HL-60 (cell line): ENCODE measurements at places on chromosomes 3 and 15.

DNA sequence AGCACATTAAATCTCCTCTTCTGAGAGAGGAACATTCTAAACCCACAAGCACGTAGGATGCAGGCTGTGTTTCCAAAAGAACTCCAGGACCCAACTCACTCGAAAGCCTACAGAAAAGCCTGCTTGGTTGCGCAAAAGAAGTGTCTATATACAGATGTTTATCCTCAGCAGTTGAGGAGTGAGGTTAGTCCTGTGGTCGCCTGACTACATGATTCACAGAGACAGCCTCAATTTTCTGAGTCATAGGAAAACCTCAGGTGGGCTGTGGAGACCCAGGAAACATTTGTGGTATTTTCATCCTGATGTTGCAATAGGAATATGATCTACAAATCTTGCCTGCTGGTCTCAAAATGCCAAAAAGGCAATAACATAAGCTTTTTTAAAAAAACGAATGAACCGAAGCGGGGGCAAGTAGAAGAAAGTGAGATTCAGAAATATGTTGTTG, 183.8 kb upstream of the THRB start:
- peak; percentile 28 for DNase-seq

DNA sequence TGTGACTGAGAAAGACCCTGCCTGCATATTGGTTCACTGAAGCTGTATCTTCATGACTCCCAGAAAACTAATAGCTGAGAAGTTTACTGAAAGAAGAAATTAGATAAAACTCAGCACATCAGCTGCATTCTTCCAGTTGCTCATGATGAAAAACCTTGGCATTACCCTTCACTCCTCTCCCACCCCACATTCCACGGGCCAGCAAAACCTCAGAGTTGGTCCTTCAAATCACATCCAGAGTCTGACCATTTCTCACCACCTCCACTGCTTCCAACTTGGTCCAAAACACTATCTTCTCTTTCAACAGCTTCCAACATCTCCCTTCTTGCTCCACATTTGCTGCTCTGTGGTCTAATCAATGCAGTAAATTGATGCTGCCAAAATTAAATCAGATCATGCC, 97.1 kb downstream of the CD47 start:
- DNase-seq, result no peak

DNA sequence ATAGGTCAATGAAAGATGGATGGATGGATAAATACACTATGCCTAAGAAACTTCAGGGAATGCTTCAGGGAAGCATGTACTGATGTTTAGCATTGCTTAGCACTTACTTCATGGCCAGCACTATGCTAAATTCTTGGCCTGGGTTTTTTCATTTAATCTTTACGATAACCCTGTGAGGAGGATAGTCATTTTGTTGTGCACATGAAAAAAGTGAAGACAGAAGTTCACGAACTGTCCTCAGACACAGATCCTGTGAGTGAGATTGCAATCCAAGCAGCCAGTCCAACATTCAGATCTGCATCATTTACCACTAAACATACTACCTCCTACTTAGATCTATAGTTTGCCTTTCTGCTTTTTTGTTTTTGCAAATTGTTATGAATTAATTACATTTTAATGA, 510.8 kb upstream of the AGTR1 start:
- DNase-seq, result no peak

GRCh38 chr3:140440446-140440845, 237.4 kb upstream of the TRIM42 start:
- DNase-seq, result no peak

DNA sequence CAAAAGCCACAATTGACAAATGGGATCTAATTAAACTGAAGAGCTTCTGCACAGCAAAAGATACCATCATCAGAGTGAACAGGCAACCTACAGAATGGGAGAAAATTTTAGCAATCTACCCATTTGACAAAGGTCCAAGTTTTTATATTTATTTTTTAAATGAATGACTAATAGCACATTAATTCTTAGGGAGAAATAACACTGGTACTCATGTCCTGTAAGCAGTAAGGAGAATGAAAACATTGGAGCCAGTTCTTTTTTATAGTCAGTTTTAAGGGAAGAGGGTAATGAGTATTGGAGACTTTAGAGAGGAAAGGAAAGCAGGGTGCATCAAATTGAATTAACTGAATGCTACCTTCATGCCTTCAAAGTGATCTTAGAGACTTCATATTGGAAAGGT, 404.7 kb upstream of the TGFBR2 start:
- no peak for DNase-seq

DNA sequence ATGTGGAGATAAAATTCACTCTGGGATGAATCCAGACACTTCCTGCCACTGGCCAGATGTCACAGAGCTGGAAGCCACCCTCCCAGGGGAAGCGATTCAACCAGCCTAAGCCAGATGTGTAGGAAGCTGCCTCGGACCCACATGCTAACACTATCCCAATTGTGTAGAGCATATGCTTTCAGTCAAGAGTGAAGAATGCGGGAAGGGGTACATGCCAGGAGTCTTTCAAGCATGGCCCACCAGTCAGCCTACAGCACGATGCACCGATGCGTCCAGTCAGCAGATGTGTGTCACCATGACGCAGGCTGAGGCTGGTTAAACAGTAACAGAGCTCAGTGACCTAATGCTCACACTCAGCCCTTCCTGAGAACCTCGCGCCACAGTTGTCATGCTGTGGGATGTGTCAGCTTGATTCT, 38.8 kb upstream of the BNC1 start:
- DNase-seq, result no peak

DNA sequence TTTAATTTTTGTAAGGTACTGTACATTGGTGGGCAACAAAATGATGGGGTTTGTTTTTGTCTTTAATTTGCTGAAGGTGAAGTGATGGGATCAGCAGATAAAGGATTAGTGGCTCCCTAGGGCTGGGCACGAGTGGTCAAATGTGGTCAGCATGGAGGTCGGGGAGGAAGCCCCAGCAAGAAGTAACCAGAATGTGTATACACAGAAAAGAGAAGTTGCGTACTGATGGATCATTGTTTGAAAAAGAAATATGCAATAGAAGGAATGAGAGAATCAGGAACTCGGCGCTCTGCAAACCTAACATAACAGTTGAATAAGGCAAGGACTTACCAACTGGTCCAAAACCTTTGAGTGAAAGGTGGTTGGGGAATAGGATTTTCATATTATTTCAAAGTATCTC, 1.5 kb downstream of the TMOD2 start:
- no peak for DNase-seq

- DNase-seq, result peak; percentile 18
Observed at GRCh38 chr3:104564045-104564643, 802.6 kb upstream of the ALCAM start.

- DNase-seq, result peak; percentile 93
Observed at GRCh38 chr3:152376351-152377183, 107.8 kb downstream of the MBNL1 start.

DNA sequence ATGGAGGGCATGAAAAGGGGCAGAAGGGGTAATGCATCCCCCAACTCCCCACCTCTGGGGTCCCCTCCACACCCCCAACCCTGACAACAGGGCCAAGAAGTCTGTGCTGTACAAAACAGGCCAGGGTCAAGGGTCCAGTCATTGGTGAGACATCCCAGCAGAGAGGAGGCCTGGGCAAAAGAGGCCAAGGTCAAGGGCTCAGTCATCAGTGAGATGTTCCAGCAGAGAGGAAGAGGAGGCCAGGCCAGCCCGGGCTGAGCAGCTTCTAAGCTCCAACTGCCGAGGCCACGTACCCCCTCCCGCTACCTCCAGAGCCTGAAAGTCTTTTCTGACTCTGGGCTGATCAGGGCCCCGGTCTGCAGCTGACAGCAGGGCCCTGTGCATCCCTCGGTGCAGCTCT, 52.4 kb downstream of the LHFPL4 start:
- no peak for DNase-seq

GRCh38 chr3:176971613-176972174, 225.6 kb downstream of the TBL1XR1 start:
- no peak for DNase-seq

DNA sequence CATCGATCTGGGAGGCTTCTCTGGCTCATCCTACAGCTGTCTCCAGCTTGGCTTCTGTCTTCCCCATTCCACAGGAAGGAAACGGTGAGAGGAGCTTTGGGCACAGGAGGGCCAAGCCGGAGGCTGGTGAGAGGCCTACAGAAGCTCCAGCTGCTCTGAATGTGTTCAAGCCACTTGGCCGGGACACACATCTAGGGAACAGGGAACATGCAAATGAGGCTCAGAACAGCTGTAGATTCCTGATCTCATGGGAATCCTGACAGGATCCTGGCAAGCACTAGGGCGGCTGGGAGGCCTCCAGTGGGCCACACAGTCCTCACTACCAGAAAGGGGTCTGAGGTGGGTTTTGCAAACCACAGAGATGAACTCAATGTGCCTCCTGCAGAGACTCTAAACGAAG, 13.7 kb downstream of the SEMA5B start:
- no peak for DNase-seq

DNA sequence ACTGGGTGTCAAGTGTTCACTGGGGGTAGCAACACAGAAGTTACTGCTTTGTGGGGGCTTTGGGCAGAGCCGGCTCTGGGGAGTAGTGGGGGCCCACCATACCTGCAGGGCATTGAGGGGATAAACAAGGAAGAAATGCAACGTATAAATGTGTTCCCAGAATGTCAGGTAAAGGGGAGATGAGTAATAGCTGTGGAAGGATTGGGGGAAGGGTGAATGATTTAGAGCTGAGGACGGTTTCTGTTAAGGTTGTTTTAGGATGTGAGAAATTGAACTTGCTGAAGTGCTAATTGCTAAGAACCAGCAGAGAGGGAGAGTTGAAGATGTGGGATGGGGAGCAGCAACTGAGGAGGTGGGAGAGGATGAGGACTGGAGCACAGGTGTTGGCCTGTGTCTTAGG, 10.7 kb downstream of the SCG5 start:
- DNase-seq, result no peak

DNA sequence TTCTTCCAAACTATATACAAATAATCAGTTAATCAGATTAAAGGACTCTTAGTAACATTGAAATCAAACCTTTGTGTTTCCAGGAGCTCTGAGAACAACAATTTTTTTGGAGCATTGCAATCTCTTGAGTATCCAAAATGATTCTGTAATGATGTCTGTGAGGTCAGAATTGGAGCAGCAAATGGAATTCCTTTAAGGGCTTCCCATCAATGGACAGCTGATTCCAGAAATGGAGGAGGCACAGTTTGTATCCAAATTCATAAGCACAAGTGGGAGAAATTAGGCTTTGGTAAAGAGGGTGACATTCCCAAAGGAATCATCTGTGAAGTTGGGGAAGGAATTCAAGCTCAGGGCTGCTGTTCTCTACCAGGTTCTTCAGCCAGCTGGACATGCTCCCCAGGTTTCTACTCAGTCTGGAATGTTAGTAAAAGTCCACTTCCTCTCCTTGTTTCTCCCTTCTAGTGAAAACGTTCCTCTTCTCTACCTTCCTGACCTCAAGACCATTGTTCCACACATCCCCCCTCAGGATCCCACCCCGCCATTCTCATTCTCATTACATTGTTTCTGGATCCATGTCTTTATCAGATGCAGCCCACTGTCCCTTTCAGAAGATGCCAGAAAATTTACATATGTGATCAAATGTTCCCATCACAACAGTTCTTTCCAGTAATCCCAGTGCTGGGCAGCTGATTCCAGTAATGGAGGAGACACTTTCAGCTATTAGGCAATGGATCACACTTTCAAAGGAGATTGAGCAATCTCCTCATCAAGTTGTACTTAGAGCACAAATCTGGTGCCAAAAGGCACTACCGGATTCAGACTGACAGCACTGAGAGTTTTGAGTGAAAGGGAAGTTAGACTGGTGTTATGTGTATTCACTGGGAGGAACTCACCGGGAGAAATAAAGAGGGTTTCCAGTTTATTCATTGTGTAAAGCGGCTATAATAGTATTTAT, 391.3 kb upstream of the TPRG1 start:
- peak; percentile 48 for DNase-seq

GRCh38 chr15:99911816-99912215, 178.6 kb upstream of the LYSMD4 start:
- no peak for DNase-seq

GRCh38 chr3:30617653-30618052, 11.3 kb downstream of the TGFBR2 start:
- DNase-seq, result no peak

DNA sequence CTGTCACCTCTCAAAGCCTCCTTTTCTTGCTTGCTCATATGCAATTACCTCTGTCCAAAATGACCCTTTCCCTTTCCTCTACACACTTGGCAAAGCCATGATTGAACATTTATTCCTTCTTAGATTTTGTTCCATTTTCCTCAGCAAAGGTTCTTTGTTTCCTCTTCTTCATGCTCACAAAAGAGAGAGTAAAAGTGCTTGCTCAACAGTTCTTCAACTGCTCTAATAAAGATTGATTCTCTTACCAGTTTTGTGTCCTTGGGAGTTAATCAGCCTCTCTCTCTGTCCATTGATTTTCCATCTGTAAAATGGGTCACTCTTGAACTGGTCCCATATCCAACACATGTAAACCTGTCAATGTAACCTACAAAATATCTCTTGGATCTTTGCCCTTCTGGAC, 186.4 kb downstream of the WNT5A start:
- DNase-seq, result no peak

DNA sequence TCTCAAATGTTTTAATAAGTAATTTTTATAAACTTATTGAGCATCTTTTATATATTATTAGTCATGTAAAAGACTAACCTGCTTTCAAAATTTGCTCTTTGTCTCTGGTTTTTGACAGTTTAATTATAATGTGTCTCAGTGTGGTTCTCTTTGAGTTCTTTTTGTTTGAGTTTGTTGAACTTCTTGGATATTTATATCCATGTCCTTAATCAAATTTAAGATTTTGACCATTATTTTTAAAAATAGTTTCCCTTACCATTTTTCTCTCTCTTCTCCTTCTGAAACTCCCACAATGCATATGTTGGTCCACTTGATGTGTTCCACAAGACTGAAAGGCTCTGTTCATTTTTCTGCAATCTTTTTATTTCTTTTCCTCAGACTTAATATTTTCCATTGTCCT, 366.1 kb upstream of the GOLIM4 start:
- DNase-seq, result no peak

DNA sequence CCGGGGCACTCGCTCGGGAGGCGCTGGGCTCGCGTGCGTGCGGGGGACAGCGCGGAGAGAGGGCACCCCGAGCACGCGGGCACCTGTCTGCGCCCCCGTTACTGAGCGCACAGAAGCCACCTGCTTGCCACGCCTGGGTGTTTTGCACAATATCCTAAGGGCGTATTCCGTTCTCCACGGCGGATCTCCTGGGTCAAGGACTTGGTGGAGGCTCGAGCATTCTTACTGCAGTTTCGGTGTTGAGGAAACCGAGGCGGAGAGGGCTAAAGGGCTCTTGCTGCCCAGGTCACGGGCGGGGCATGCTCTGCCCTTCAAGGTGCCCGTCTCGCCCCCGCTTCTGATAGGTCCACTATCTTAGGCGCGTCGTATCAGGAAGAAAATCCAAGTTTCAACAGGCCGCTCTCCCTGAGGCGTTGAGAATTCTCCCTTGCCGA, 526 bp downstream of the GPD1L start:
- DNase-seq, result peak; percentile 59

- DNase-seq, result no peak
Observed at GRCh38 chr3:178275311-178275710, 260.9 kb upstream of the KCNMB2 start.
